ENCODE measurements at places on chromosomes 7 and 10.

GRCh38 chr10:2137549-2138174 lies 400.3 kb upstream of the ADARB2 start:
- no peak for DNase-seq

- DNase-seq, result no peak
These were observed 261.6 kb downstream of the MDFIC start for GRCh38 chr7:115183431-115184057.

DNA sequence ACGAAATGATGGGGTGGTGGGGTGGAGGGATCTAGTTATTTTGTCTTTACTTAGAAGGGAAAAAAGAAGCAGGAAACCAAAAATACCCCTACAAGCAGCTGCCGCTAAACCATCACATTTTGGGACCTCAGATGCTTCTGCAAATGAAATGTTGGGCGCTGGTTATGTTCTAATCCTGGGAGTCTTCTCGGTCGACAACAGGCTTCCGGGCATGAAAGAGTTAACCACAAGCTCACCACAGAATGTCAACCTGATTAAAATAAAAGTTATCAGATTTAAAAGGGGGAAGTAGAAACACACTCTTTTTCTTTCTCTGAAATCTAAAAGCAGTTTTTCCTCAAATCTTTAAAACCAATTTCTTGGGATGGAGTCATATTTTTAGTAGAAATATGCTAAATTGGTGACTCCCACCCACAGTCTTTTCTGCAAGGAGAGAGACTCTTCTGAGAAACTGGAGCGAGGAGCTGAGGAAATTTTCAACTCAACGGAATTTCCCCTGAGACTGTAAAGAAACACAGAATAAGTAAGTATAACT lies 16.8 kb downstream of the IL2RA start:
- no peak for DNase-seq

GRCh38 chr7:155580367-155580766 lies 34.0 kb upstream of the CNPY1 start:
- DNase-seq, result peak; percentile 42

GRCh38 chr7:125467996-125468854 lies 538.6 kb upstream of the POT1 start:
- no peak for DNase-seq

DNA sequence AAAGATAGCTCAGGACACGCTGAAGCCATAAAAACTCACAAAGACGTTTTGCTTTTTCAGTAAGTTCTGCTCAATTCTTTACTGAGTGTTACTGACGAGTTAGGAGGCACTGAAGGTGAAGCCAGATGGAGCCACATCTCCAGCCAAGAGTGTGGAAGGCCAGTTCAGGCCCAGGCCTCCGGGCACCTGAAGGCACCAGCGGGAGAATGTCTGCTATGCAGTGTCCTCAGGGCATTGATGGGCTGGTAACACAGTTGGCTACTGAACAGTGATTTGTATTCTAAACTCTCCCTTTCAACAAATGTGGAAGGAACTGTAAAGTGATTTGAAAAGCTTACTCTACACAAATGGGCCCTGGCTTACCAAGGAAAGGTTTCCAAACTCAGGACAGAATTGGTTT lies 64.8 kb upstream of the SVIL start:
- no peak for DNase-seq

- DNase-seq, result no peak
These were observed 109.4 kb downstream of the EEPD1 start for GRCh38 chr7:36262309-36263094.

GRCh38 chr7:34844936-34845665 lies 187.1 kb downstream of the NPSR1 start:
- DNase-seq, result no peak

GRCh38 chr10:30818010-30818660 lies 188.6 kb upstream of the LYZL2 start:
- no peak for DNase-seq

GRCh38 chr10:86878983-86879713 lies 78.3 kb downstream of the MMRN2 start:
- DNase-seq, result no peak

DNA sequence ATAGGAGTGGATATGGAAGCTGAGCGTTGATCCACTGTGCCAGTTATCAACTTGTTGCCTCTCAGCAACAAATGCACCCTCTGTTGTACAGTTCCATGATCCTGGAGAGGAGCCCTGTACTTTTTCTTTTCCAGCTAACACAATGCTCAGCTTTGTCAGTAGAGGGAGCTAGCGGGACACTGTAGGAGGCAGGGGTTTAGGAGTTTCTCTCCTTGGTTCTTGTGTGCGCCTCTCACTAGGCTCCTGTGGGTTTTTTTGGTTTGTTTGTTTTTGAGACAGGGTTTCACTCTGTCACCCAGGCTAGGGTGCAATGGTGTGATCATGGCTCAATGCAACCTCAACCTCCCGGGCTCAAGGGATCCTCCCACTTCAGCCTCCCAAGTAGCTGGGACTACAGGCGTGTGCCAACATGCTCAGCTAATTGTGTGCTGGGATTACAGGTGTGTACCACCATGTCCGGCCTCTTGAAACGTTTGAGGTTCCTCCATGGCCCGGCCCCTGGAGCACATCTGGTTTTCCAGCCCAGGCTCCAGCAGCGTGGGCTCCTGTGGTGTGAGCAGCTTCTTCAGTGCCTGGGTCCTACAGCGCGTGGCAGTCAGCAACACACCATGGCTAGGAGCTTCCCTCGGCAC lies 12.0 kb upstream of the MARVELD1 start:
- no peak for DNase-seq

GRCh38 chr7:95324431-95324830 lies at the start of gene PON1:
TSS of gene PON1 (minus strand) at chr7:95324532. CDS start at chr7:95324475, 57 bp downstream.
- DNase-seq, result no peak

GRCh38 chr7:930975-931758 lies 23.3 kb downstream of the ADAP1 start:
- no peak for DNase-seq

DNA sequence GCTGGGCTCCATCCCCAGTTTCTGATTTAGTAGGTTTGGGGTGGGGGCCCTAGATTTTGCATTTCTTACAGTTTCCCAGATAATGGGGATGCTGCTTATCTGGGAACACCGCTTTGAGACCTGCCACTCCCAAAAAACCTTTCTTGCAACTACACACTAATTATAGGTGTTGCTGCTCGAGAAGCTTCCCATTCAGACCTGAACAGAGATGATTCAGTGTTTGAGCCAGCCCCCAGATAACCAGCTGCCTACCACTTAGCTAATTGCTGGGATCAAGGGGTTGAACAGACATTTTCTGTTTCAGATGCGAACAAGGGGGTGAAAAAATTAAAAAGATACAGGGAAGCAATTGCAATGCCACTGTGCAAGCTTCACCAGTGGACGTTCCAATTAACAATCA lies 448.5 kb downstream of the KCNMA1 start:
- DNase-seq, result no peak

DNA sequence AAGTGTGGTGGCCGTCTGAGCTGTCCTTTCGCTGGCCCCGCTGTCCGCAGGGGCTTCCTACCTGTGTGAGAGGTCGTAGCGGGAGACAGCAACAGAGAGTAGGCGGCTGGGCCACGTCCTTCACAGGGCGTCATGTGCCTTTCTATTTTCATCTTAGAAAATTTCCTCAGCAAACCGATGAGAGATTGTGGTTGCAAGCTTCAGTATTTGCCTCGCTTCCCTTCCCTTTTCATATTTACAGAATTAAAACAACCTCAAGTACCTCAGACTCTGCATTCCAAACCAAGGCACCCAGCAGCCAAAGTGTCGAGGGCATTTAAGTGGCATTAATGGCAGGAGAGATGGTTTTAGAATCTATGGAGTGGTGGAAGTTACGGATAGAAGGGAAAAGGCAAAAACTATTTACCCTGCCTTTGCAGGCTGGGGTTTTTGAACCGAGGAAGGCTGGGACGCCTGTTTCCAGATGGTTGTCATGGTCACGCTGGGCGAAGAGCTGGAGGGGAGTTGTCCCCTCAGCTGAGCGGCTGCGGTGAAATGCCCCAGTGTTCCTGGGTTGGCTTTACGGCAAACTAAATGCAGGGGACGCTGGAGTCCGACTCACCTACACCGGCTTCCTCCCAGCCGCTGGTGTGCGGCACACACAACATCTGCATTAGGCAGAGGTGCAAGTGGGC lies 41.9 kb downstream of the WIPI2 start:
- DNase-seq, result no peak

- DNase-seq, result no peak
These were observed 250.0 kb downstream of the BMPER start for GRCh38 chr7:34155220-34155908.

GRCh38 chr7:121008816-121009215 lies 20.3 kb downstream of the CPED1 start:
- DNase-seq, result no peak

DNA sequence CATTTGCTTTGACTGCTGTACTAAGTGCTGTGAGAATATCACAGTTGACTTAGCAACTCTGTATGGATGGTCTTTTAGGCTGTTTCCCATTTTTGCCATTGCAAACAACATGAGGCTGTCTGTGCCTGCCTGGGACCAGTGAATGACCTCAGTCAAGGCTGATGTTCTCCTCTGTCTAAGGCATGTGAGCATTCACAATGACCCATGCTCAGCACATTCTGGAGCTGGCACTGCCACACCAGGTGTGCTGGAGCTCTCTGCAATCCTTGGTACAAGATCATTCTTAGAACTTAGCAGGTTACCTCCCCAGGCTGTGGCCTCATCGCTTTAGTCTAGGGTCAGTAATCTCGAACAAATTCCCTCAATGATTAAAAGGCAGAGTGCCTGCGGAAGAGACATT lies 61.9 kb downstream of the SH3PXD2A start:
- DNase-seq, result no peak

DNA sequence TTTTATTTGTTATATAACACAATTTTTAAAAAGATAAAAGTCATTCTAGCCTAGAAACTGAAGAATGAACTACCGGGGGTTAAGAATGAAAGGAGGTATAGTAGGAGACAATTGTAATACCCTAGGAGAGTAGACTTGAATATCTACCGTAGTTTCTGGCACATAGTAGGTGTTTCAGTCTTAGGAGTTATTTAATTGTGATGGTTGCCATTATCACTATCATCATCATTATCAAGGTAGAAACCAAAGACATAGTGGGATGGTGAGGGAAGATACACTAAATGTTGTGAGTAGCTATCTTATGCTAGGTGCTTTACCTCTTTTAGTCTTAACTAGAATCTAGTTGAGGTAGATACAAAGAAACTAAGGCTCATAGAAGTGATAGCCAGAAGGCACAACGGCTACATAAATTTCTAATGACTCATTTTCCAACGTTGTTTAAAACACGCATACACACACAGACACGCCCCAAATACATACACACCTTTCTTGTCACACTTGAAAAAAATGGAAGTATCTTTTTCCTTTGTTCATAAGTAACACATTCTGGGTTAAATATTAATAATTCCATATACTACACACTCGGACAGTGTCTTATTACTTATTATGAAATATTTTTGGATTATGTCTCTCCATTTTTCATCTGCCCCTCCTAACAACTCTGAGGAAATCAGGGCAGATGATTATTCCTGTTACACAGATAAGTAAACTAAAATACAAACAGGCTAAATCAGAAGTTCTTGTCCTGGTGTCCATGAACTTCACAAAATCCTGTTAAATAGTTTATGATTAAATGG lies 2.0 kb upstream of the ANLN start:
- DNase-seq, result no peak

- DNase-seq, result peak; percentile 52
These were observed 59.8 kb upstream of the SMNDC1 start for GRCh38 chr10:110364531-110364937.

DNA sequence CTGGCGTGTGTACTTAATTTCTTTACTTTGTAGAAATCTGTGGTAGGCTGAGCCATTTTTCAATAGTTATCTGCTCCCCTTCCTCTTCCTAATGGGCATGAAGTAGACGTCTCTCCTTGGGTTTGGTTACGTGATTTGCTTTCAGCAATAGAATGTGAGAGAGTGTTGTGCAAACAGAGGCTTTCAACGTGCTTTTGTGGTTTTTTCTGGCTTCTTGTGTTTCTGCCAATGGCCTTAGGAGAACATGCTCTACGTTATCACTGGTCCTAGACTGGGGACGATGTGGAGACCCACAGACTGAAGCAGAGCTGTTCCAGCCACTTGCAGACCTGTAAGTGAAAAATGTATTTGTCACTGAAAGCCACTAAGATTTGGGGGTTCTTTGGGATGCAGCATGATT lies 107.2 kb upstream of the NPTX2 start:
- no peak for DNase-seq

GRCh38 chr7:7970531-7971307 lies 2.1 kb downstream of the GLCCI1 start:
- DNase-seq, result no peak

GRCh38 chr10:48582970-48583369 lies 21.9 kb downstream of the ARHGAP22 start:
- no peak for DNase-seq

GRCh38 chr7:128890306-128891109 lies 20.0 kb downstream of the KCP start:
- DNase-seq, result no peak

DNA sequence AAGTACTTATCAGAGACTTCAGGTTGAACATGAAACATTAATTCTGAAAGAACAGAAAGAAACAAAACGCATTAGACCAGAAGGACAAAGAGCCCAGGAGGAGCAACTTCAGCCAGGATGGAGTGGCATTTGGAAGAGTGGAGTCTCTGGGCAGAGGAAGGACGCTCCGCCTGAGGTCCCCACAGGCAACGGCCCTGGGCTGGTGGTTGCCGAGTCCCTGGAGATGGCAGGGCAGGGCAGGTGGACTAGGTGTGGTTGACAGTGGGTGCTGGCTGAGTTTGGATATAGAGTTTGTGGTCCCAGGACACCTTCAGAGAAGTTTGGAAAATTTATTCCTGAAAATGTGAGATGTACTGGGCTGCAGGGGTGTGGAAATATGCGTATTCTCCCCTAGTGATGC lies 27.4 kb upstream of the LARP4B start:
- no peak for DNase-seq

DNA sequence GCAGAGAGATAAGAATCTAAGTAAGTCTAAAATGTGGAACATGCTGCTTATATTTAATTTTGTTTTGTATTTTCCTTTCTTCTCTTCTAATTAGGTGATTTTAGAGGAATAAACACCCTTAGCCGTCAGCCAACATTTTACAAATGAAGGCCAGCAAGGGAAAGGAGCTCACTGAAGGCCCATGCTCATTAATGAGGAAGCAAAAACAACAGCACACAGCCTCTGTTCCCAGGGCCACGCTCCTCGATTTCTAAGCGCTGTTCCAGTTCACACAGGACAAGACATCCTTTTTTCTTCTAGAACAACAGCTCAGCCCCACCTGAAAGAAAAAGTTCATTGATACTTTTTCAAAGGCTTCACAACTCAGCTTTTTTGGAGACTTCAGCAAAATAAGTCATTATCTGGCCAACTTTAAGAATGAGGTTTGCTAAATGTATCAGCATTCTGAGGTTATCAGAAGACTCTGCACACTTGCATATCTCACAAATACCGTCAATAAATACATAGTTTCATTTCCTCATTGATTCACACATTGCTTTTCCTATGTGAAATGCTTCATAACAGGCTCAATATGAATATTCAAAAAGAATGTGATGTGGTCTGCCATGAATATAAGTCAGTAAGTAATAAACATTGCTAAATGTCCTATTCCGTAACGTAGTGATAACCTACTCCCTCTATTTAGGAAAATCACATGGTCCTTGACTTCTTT lies 34.8 kb upstream of the SFMBT2 start:
- DNase-seq, result no peak

Measured in stimulated activated CD8-positive, alpha-beta memory T cell treated with anti-CD3 and anti-CD28 coated beads, Interleukin-2, amount 100 ng/mL, for 48 hours (primary cell).